Neural crest cell (in vitro differentiated cells): ENCODE measurements at places on chromosomes 6 and 20. TPM values are rescaled to one million over a fixed set of nuclear protein-coding genes. Genes with fewer than 3 reads are reported as not detected.

- no peak overlapping the region for H3K4me3 ChIP-seq
- H3K27ac ChIP-seq, result no peak overlapping the region
- no peaks in the 10 kb centered on the region for H3K27me3 ChIP-seq
- H3K4me1 ChIP-seq, result peaks cover 11% of the 10 kb centered on the region
- no peak for DNase-seq
Observed at GRCh38 chr20:10590950-10591671, 82.7 kb downstream of the JAG1 start.

GRCh38 chr6:18349386-18349785, 37.8 kb upstream of the RNF144B start:
- no peak overlapping the region for H3K4me3 ChIP-seq
- no peaks in the 10 kb centered on the region for H3K27me3 ChIP-seq
- DNase-seq, result no peak

GRCh38 chr6:29749308-29749662, 26.1 kb downstream of the HLA-F start:
- H3K4me3 ChIP-seq, result peak overlapping the region; percentile 88
- H3K27ac ChIP-seq, result no peak overlapping the region
- DNase-seq, result no peak
- H3K27me3 ChIP-seq, result peaks cover 79% of the 10 kb centered on the region
- H3K4me1 ChIP-seq, result peaks cover 26% of the 10 kb centered on the region
- no peaks in the 10 kb centered on the region for H3K36me3 ChIP-seq

DNA sequence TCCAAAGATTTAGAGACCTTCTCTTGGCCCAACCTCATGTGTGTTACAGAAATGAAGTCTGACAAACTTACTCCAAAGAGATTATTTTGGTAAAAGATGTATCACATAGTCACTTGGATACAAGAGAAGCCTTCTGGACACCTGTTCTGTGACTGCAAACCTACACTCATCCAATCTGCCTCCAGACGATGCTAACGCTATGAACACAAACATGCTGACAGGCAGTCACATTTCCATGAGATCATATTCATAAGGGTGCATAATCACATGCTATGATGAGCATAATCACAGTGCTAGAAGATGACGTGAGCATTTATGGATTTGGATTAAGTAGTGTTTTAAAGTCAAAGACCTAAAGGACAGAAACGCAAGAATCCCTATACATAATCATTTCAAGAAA, 340.2 kb downstream of the HACE1 start:
- no peaks in the 10 kb centered on the region for H3K36me3 ChIP-seq
- H3K4me3 ChIP-seq, result no peak overlapping the region
- H3K27me3 ChIP-seq, result no peaks in the 10 kb centered on the region

DNA sequence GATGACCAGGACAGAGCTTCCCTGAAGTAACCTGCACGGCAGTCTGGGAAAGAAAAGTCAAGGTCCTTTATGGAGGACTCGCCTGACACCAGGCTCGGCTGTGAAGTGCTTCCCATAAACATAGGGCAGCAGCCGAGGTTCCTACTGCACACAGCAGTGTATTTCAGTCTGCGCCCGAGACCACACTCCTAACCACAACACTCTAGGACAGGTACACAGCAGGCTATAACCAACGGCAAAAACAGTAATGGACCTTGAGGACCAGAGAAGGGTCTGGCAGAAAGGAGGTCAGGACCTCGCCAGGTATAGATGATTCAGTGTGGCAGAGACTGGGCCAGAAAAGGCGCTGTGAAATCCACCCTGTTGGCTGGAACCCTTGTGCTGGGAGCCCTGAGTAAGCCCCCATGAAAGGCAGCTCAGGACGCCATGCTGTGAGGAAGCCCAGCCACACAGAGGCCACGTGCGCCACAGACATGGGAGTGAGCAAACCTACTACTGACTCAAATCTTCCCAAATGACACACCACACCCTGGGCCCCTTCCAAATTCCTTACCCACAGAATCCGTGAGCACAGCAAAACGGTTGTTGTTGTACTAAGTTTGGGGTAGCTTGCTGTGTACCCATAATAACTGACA, 129.6 kb upstream of the CST7 start:
- no peak for DNase-seq
- no peaks in the 10 kb centered on the region for H3K27me3 ChIP-seq
- no peaks in the 10 kb centered on the region for H3K36me3 ChIP-seq
- no peak overlapping the region for H3K27ac ChIP-seq
- no peaks in the 10 kb centered on the region for H3K4me1 ChIP-seq

GRCh38 chr6:5582762-5583161, 321.4 kb downstream of the FARS2 start:
- peaks cover 6% of the 10 kb centered on the region for H3K4me1 ChIP-seq
- H3K36me3 ChIP-seq, result peaks cover 7% of the 10 kb centered on the region
- no peak for DNase-seq
- H3K4me3 ChIP-seq, result no peak overlapping the region

GRCh38 chr6:16494793-16495192, 256.4 kb downstream of the GMPR start:
- no peaks in the 10 kb centered on the region for H3K27me3 ChIP-seq
- H3K36me3 ChIP-seq, result peaks cover 2% of the 10 kb centered on the region
- H3K4me1 ChIP-seq, result peaks cover 26% of the 10 kb centered on the region
- no peak overlapping the region for H3K4me3 ChIP-seq

- H3K4me1 ChIP-seq, result peaks cover 21% of the 10 kb centered on the region
- DNase-seq, result no peak
- no peaks in the 10 kb centered on the region for H3K27me3 ChIP-seq
- peaks cover 13% of the 10 kb centered on the region for H3K36me3 ChIP-seq
Observed at GRCh38 chr6:105460860-105461259, 58.0 kb upstream of the PREP start.

- no peak for DNase-seq
- no peaks in the 10 kb centered on the region for H3K27me3 ChIP-seq
- no peaks in the 10 kb centered on the region for H3K36me3 ChIP-seq
- H3K4me1 ChIP-seq, result peaks cover 95% of the 10 kb centered on the region
- H3K4me3 ChIP-seq, result peak overlapping the region; percentile 69
Observed at GRCh38 chr20:48790473-48791003, 37.3 kb downstream of the PREX1 start.

GRCh38 chr6:115821798-115822197, 238.9 kb downstream of the FRK start:
- H3K27me3 ChIP-seq, result no peaks in the 10 kb centered on the region
- no peaks in the 10 kb centered on the region for H3K4me1 ChIP-seq
- H3K36me3 ChIP-seq, result no peaks in the 10 kb centered on the region
- no peak overlapping the region for H3K27ac ChIP-seq

DNA sequence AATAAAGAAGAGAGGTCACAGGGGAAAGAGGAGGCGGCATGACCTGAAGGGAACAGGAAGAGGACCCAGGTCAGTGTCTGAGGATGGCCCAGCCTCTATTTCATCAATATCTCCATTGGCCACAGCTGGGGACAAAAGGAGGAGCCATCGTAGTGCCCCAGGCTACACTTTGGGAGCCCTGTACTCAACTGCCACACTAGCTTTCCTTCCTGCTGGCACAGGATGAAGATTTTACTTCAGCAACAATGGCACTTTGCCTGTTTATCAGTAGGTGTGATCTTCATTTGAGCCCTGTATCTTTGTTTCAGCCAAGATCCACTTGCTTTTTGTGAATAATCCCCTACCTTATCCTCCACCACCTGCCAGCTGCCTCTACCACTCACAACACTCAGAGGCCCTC, 35.4 kb upstream of the RCAN2 start:
- H3K4me3 ChIP-seq, result no peak overlapping the region
- DNase-seq, result no peak
- no peak overlapping the region for H3K27ac ChIP-seq
- no peaks in the 10 kb centered on the region for H3K4me1 ChIP-seq
- peaks cover 2% of the 10 kb centered on the region for H3K27me3 ChIP-seq

GRCh38 chr6:170227996-170228945, 62.6 kb downstream of the DLL1 start:
- H3K36me3 ChIP-seq, result no peaks in the 10 kb centered on the region
- peaks cover 18% of the 10 kb centered on the region for H3K4me1 ChIP-seq
- H3K27ac ChIP-seq, result peak overlapping the region; percentile 82
- H3K27me3 ChIP-seq, result peaks cover 3% of the 10 kb centered on the region

DNA sequence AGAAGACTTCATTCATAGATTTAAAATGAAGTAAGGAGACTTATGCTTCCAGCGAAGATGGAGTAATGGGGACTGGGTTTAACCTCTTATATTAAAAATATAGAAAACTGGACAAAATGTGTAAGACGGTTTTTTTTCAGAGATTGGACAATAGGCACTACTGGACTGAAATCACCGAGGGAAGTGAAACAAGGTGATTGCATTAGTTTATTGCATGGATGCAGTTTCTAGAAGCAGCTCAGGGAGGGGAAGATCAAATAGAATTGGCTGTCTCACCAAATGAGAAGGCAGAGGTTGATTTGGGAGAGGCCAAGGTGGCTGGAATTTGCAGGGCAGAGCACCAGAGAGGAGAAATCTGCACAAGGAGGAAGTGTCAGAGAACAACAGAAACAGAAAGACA, 162.6 kb downstream of the DNAH8 start:
- H3K4me3 ChIP-seq, result no peak overlapping the region
- H3K4me1 ChIP-seq, result no peaks in the 10 kb centered on the region
- no peak overlapping the region for H3K27ac ChIP-seq
- no peaks in the 10 kb centered on the region for H3K27me3 ChIP-seq
- H3K36me3 ChIP-seq, result no peaks in the 10 kb centered on the region

DNA sequence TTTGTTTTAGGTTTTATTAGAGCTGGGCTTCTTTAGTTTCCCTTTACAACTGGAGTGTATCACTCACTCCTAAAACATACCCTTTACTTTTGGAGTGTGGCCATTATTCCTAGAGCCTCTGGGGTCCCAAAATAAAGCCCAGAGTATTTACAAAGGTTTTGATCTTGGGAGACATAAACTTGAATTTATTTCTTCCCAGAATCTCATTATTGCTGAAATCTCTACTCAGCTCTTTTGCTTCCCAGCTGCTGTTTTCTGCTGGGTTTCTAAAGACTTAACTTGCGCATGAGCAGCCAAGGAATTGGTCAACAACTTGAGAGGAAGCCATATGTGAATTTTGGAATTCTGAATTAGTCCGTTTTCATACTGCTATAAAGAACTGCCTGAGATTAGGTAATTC, 94.5 kb upstream of the NRSN1 start:
- peaks cover 7% of the 10 kb centered on the region for H3K36me3 ChIP-seq
- H3K4me3 ChIP-seq, result no peak overlapping the region

GRCh38 chr20:8523684-8524083, 391.6 kb downstream of the PLCB1 start:
- no peaks in the 10 kb centered on the region for H3K27me3 ChIP-seq
- H3K4me1 ChIP-seq, result peaks cover 19% of the 10 kb centered on the region
- no peaks in the 10 kb centered on the region for H3K36me3 ChIP-seq
- H3K4me3 ChIP-seq, result no peak overlapping the region
- H3K27ac ChIP-seq, result no peak overlapping the region
- DNase-seq, result no peak

GRCh38 chr6:56399672-56400263, 152.4 kb upstream of the COL21A1 start:
- H3K27me3 ChIP-seq, result no peaks in the 10 kb centered on the region
- H3K4me1 ChIP-seq, result no peaks in the 10 kb centered on the region
- no peak overlapping the region for H3K27ac ChIP-seq
- DNase-seq, result no peak
- H3K4me3 ChIP-seq, result no peak overlapping the region

GRCh38 chr6:85496009-85496579, 46.2 kb downstream of the NT5E start:
- H3K36me3 ChIP-seq, result peaks cover 18% of the 10 kb centered on the region
- H3K4me3 ChIP-seq, result no peak overlapping the region
- no peaks in the 10 kb centered on the region for H3K27me3 ChIP-seq
- H3K4me1 ChIP-seq, result no peaks in the 10 kb centered on the region

DNA sequence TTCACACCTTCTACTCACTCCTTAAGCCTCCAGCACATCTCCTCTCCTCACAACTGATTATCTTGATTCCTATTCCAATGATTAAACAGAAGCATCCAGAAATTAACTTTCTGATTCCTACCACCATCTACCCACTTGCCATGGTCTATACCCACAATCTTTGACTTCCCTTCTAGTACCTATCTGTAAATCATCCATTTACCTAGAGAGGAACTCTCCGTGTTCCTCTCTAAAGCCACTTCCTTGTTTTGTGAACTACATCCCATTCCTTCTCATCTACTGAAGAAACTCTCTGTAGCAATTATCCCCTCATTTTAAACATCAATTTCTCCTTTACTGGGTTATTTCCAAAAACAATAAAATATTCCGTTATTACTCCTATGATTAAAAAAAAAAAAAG, 167.3 kb downstream of the ARHGAP18 start:
- no peak for DNase-seq
- peaks cover 2% of the 10 kb centered on the region for H3K36me3 ChIP-seq
- H3K27ac ChIP-seq, result no peak overlapping the region
- H3K27me3 ChIP-seq, result no peaks in the 10 kb centered on the region
- no peaks in the 10 kb centered on the region for H3K4me1 ChIP-seq

- no peak for DNase-seq
- no peak overlapping the region for H3K4me3 ChIP-seq
- no peak overlapping the region for H3K27ac ChIP-seq
- H3K36me3 ChIP-seq, result no peaks in the 10 kb centered on the region
Observed at GRCh38 chr20:987677-988076, 14.4 kb downstream of the RSPO4 start.

GRCh38 chr6:72675396-72675795, 53.5 kb downstream of the KCNQ5 start:
- no peak overlapping the region for H3K4me3 ChIP-seq
- no peaks in the 10 kb centered on the region for H3K36me3 ChIP-seq
- DNase-seq, result no peak
- no peaks in the 10 kb centered on the region for H3K27me3 ChIP-seq
- no peak overlapping the region for H3K27ac ChIP-seq

DNA sequence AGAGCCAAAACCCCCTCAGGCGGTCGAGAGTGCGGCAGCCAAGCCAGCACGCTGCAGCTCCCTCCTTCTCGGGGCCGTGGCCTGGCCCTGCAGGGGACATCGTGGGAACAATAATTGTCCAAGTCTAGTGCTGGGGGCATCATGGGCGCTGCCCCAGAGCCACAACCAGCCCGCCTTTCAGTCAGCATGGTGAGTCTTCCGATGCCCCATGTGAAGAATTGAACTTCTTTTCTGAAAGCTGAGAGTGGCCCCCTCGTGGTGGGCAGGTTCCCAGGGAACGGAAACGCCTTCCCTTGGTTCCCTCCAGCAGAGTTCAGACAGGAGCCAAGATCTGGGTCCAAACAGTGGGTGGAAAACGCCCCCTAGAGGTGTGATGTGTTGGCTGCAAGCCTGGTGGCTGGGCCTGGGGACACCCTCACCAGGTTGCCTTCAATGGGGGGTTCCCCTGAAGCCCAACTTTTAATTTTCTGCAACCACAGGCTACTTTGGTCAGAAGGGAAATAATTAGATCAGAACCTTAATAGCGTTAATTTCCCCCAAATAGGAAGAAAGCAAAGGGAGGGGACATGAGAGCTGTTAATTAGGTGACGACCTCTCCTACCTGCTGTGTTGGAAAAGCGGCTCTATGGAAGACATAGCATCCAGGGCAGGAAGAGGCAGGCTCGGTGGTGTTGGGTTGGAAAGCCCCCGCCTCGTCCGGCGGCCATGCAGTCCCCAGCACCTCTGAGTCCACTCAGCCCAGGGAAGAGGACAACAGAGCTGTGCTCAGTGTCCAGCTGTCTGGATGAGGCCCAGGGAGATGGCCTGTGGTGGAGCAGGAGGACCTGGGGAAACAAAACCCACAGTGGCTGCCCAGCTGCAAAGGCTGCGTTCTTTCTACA, 4.7 kb upstream of the MRGBP start:
- no peaks in the 10 kb centered on the region for H3K36me3 ChIP-seq
- H3K4me3 ChIP-seq, result peak overlapping the region; percentile 65
- no peaks in the 10 kb centered on the region for H3K27me3 ChIP-seq
- H3K4me1 ChIP-seq, result peaks cover 26% of the 10 kb centered on the region
- no peak overlapping the region for H3K27ac ChIP-seq

ZNF341 gene
- total RNA-seq, result 4.9 and 5.1 TPM in 2 replicates

PCSK2 gene
- 1.7 and 2.1 TPM in 2 replicates for total RNA-seq

DEFB118 gene
- not detected in 2 replicates for total RNA-seq

SAMD10 gene
- total RNA-seq, result 6.4 and 8.0 TPM in 2 replicates

COL19A1 gene
- total RNA-seq, result 0.09 TPM in 1 of 2 replicates, not detected in the other

IER3 gene
- total RNA-seq, result 4.8 and 6.3 TPM in 2 replicates

ACTL10 gene
- 0.75 TPM in 2 replicates for total RNA-seq
